ENCODE measurements at places on chromosomes 3 and 15. TPM values are rescaled to one million over a fixed set of nuclear protein-coding genes. Genes with fewer than 3 reads are reported as not detected.

MORC1 gene
- polyA plus RNA-seq, result 0.52 TPM

CPNE9 gene
- 0.14 TPM for polyA plus RNA-seq

GALNT15 gene
- 2.1 TPM for polyA plus RNA-seq

HYAL1 gene
- polyA plus RNA-seq, result 7.6 TPM

EPHA6 gene
- 0.64 TPM for polyA plus RNA-seq

HMCES gene
- 56.5 TPM for polyA plus RNA-seq

SAMD7 gene
- polyA plus RNA-seq, result not detected

HERC2 gene
- 63.9 TPM for polyA plus RNA-seq

CCDC50 gene
- polyA plus RNA-seq, result 69.9 TPM

ZDHHC23 gene
- polyA plus RNA-seq, result 13.8 TPM

PTH1R gene
- polyA plus RNA-seq, result 226 TPM

NEK10 gene
- polyA plus RNA-seq, result 2.3 TPM

KBTBD8 gene
- polyA plus RNA-seq, result 1.2 TPM

RAB5A gene
- 75.3 TPM for polyA plus RNA-seq

IL12A gene
- 0.92 TPM for polyA plus RNA-seq

TLR9 gene
- polyA plus RNA-seq, result 0.17 TPM

FBXL22 gene
- polyA plus RNA-seq, result 1.9 TPM

LXN gene
- polyA plus RNA-seq, result 28.7 TPM

RBP2 gene
- polyA plus RNA-seq, result 0.25 TPM

GNB4 gene
- polyA plus RNA-seq, result 31.4 TPM

RTP1 gene
- not detected for polyA plus RNA-seq

ZBTB20 gene
- polyA plus RNA-seq, result 6.4 TPM

LRRC34 gene
- 19.5 TPM for polyA plus RNA-seq

GPR62 gene
- polyA plus RNA-seq, result 0.62 TPM

SLC9C1 gene
- 0.47 TPM for polyA plus RNA-seq

Data from left renal cortex interstitium (tissue), 4 donors.